Activated B cell treated with CpG ODN at 0.5 μM for 24 hours (primary cell): ENCODE measurements at places on chromosomes 4 and X.
A peak's percentile ranks its signal among the peaks of the same experiment; 100 is the strongest.

- H3K4me3 ChIP-seq, result no peak overlapping the region
- peaks cover 8% of the 10 kb centered on the region for H3K4me1 ChIP-seq
- no peaks in the 10 kb centered on the region for H3K36me3 ChIP-seq
- no peaks in the 10 kb centered on the region for H3K27me3 ChIP-seq
Measured at GRCh38 chrX:120741452-120741851, 111.6 kb upstream of the C1GALT1C1 start.

GRCh38 chr4:99351487-99351886 is 1.1 kb downstream of the ADH1C start:
- no peak overlapping the region for H3K27ac ChIP-seq
- H3K36me3 ChIP-seq, result no peaks in the 10 kb centered on the region
- no peaks in the 10 kb centered on the region for H3K4me1 ChIP-seq
- no peak for DNase-seq
- H3K27me3 ChIP-seq, result no peaks in the 10 kb centered on the region

DNA sequence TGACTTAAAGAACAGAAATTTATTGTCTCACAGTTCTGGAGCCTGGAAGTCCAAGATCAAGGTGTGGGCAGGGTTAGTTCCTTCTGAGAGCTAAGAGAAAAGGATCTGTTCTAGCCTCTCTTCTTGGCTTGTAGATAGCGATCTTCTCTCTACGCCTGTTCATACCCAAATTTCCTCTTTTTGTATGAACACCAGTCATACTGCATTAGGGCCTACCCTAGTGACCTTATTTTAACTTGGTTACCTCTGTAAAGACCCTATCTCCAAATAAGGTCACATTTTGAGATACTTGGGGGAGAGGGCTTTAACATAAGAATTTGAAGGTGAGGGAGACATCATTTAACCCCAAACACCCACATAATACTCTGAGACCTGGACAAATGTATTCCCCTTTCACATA is 55.6 kb upstream of the SPP1 start:
- peaks cover 3% of the 10 kb centered on the region for H3K27me3 ChIP-seq
- H3K4me3 ChIP-seq, result no peak overlapping the region
- no peak for DNase-seq
- H3K36me3 ChIP-seq, result no peaks in the 10 kb centered on the region

GRCh38 chrX:129955682-129956081 is 26.8 kb upstream of the BCORL1 start:
- peaks cover 2% of the 10 kb centered on the region for H3K27me3 ChIP-seq
- peaks cover 3% of the 10 kb centered on the region for H3K36me3 ChIP-seq
- H3K27ac ChIP-seq, result peak overlapping the region; percentile 53
- peaks cover 27% of the 10 kb centered on the region for H3K4me1 ChIP-seq
- DNase-seq, result no peak

DNA sequence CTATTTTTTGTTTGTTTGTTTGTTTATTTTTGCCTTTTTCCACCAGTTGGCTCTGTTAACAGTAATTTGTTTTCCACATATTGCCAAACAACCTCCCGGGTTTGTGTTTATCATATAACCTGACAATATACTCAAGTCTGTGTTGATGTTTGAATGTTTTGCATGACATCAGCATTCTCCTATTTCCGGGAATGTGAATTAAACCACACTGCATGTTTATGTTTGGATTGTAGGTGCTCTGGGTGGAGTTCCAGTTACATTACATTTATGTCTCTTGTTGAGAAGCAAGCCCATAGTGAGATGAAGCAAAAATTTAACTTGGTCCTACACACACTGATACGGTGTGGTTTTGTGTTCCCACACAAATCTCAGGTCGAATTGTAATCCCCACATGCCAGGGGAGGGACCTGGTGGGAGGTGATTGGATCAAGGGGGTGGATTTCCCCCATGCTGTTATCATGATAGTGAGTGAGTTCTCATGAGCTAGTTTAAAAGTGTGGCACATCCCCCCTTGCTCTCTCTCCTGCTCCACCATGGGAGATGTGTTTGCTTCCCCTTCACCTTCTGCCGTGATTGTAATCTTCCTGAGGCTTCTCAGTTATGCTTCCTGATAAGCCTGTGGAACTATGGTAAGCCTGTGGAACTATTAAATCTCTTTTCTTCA is 54.4 kb upstream of the CLNK start:
- H3K27me3 ChIP-seq, result no peaks in the 10 kb centered on the region
- no peaks in the 10 kb centered on the region for H3K36me3 ChIP-seq
- no peak overlapping the region for H3K27ac ChIP-seq
- no peak for DNase-seq
- H3K4me1 ChIP-seq, result peaks cover 8% of the 10 kb centered on the region
- H3K4me3 ChIP-seq, result no peak overlapping the region

- peaks cover 2% of the 10 kb centered on the region for H3K27me3 ChIP-seq
- peaks cover 9% of the 10 kb centered on the region for H3K4me1 ChIP-seq
- no peak for DNase-seq
- no peak overlapping the region for H3K27ac ChIP-seq
- no peaks in the 10 kb centered on the region for H3K36me3 ChIP-seq
Measured at GRCh38 chrX:22533898-22534297, 261.2 kb downstream of the CBLL2 start.

DNA sequence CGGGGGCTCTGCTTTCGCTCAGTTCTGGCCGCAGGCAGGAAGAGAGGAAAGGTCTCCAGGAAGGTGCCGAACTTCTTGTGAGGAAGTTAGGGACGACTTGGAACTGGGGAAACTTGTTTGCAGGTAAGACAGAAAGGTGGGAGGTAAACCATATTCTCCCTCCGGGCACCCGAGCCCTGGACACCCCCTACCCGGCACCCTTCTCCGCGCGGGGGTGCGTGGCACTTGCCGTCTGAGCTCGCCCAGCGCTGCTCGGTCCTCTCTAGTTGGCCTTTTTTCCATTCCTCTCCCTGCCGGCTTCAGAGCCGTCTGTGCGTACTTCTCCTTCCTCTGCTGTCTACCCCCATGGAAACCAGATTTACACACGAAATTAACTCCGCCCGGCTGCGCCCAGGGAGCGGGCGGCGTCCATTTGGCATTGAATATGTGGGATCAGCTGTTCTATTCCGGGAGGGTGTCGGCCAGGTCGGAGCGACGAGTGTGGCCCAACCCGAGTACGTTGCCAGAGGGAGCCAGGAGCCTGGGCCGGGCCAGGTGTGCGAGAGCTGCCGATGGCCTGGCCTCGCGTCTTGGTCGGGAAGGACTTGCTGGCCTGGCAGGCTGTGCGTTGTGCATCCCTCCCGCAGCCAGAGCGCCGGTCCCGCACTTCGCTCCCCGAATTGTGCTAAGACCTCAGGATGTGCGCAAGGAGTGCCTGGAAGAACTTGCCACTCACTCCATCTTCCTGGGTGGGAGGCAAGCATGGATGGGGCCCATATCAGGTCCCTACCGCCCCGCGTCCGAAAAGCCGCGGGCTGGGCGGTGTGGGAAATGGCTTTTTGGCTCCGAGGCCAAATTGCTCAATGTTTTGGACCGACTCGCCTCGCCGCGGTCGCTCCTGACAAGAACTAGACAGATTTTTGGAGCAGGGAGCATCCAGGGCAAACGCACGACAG is 1.7 kb downstream of the PDGFRA start:
- peak overlapping the region; percentile 19 for H3K4me3 ChIP-seq
- H3K27ac ChIP-seq, result no peak overlapping the region
- H3K4me1 ChIP-seq, result peaks cover 55% of the 10 kb centered on the region
- H3K27me3 ChIP-seq, result peaks cover 58% of the 10 kb centered on the region
- no peak for DNase-seq

GRCh38 chr4:40065010-40065409 is 8.4 kb downstream of the N4BP2 start:
- no peak overlapping the region for H3K27ac ChIP-seq
- H3K4me3 ChIP-seq, result no peak overlapping the region
- DNase-seq, result no peak
- peaks cover 2% of the 10 kb centered on the region for H3K4me1 ChIP-seq
- H3K36me3 ChIP-seq, result peaks cover 12% of the 10 kb centered on the region

- no peaks in the 10 kb centered on the region for H3K27me3 ChIP-seq
- H3K27ac ChIP-seq, result no peak overlapping the region
- H3K36me3 ChIP-seq, result peaks cover 29% of the 10 kb centered on the region
- H3K4me1 ChIP-seq, result peaks cover 10% of the 10 kb centered on the region
Measured at GRCh38 chr4:37922328-37922727, 31.4 kb downstream of the TBC1D1 start.

DNA sequence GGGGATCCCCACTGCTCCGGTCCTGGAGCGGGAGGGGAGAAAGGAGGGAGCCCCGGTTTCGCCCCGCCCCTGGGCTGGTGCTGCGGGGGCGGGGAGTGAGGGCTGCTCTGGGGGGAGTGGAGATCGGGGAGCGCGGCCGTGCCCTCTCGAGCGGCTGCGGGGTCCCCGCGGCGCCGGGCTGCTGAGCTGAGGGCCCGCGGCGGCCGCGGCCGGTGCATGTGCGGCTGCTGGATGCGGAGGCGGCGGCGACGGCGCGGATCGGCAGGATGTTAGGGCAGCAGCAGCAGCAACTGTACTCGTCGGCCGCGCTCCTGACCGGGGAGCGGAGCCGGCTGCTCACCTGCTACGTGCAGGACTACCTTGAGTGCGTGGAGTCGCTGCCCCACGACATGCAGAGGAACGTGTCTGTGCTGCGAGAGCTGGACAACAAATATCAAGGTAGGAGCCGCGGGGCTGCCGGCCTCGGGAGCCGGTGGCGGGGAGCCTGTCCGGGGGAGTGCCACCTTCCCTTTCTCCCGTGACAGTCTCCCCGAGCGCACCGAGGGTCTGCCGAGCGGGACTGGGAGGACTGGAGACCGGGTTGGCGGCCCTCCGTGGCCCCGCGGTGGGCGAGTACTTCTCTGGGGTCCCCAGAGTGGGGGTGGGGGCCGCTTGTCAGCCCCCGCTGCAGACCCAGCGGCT is at the start of gene ING2:
Gene ING2, plus strand, starts transcription at position 129 of the 681 bp plus-strand sequence. Its CDS starts 138 bp downstream, at position 267.
- H3K4me3 ChIP-seq, result peak within 1 kb of the TSS; percentile 96
- no peaks in the 10 kb centered on the region for H3K27me3 ChIP-seq
- peaks cover 14% of the 10 kb centered on the region for H3K4me1 ChIP-seq
- peak within 1 kb of the TSS; percentile 99 for H3K27ac ChIP-seq
- H3K36me3 ChIP-seq, result peaks cover 6% of the 10 kb centered on the region
- DNase-seq, result peak; percentile 69

DNA sequence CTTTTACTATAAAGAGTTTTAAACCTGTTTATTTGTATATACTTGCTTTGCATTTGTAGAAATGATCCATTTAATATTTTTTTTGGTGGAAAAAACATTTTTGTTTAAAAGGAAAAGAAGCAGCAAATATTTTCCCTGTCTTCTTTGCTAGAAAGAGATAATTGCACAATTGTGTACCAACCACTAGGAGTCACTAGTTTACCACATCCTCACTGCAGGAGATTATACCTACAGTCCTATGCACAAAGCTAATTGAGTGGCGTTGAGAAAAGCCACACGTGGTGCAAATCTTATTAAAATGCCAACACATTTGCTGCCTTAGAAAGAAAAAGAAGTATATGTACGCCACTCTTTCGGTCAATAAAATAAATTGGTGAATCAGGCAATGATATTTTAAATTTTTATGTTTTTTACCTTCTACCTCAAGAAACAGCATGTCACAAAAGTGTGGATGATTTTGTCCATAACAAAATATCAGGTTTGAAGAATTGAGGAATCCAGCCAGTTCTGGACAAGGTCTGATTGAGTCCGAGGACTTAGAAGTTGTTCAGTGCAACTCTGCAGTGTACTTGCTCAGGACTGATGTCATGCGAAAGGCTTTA is 102.9 kb downstream of the GRXCR1 start:
- no peaks in the 10 kb centered on the region for H3K36me3 ChIP-seq
- DNase-seq, result no peak
- H3K27ac ChIP-seq, result no peak overlapping the region

DNA sequence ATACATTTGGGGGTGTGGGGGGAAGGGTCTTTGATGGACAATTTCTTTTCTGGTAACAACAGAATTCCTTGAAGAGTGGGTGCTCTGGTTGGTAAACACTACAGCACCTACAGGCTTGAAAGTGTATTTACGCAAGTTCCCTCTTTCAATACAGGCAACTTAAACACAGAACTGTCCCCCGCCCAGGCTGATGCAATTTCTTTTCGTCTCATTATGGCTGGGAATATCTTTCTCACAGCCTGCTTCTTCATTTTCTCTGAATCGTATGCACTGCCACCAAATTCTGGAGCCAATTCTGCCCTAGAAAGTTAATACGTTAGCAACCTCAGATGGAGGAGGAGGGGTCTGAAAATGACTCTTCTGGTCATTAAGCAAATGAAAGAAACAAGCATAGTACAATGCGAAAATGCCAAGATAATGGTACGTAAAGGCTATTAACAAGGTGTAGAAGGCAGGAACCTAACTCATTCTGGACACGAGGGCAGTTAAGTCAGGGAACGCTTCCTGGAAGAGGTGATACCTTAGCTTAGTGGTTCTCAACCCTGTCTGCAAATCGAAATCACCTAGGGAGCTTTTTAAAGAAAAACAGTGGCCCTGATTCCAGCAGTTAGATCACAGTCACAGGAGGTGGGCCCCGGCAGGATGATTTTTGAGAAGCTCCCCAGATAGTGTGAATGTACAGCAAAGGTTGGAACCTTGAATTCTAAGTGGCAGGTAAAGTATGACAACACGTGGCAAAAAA is 1.0 kb downstream of the AGA start:
- peaks cover 23% of the 10 kb centered on the region for H3K4me1 ChIP-seq
- no peaks in the 10 kb centered on the region for H3K27me3 ChIP-seq
- DNase-seq, result no peak
- H3K4me3 ChIP-seq, result peak overlapping the region; percentile 86

GRCh38 chrX:42686706-42687105 is 91.3 kb downstream of the PPP1R2C start:
- DNase-seq, result no peak
- H3K4me1 ChIP-seq, result no peaks in the 10 kb centered on the region
- no peak overlapping the region for H3K27ac ChIP-seq
- H3K27me3 ChIP-seq, result no peaks in the 10 kb centered on the region

GRCh38 chrX:29587107-29587506 is 628.3 kb upstream of the MAGEB2 start:
- H3K4me3 ChIP-seq, result no peak overlapping the region
- no peaks in the 10 kb centered on the region for H3K36me3 ChIP-seq
- no peaks in the 10 kb centered on the region for H3K4me1 ChIP-seq

GRCh38 chr4:26782830-26783202 is 77.8 kb upstream of the STIM2 start:
- DNase-seq, result no peak
- peaks cover 35% of the 10 kb centered on the region for H3K4me1 ChIP-seq
- H3K36me3 ChIP-seq, result no peaks in the 10 kb centered on the region
- no peak overlapping the region for H3K27ac ChIP-seq
- no peaks in the 10 kb centered on the region for H3K27me3 ChIP-seq

DNA sequence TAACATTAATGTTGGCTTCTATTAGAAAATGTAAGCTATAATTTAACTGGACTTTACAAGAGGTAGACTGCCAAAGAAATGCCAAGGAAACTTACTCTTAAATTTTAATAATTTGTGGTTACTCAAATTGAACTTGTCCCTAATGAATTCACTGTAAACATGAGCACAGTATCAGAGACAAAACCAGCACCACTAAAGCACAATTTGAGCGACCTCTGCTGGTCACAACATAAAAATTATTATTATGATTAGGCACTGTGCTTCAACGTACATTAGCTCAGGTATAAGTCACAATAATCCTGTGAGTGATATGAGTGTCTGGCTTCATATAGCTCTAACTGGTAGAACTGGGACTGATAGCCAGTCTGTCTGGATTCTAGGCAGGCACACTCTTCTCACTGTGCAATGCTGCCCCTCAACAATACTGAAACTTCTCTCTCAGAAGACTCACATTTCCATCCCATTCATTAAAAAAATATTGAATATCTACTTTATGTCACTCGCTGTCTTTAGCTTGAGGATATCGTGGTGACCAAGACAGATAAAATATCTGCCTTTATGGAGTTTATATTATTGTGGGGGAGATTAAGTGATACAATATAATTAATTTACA is 8.0 kb downstream of the NUDT6 start:
- H3K4me3 ChIP-seq, result no peak overlapping the region
- no peak for DNase-seq
- H3K36me3 ChIP-seq, result no peaks in the 10 kb centered on the region
- H3K4me1 ChIP-seq, result no peaks in the 10 kb centered on the region
